MG63 (cell line): ENCODE measurements at places on chromosomes 5 and 9.

- DNase-seq = no peak
Measured at GRCh38 chr5:109506556-109506955, 96.8 kb upstream of the PJA2 start.

DNA sequence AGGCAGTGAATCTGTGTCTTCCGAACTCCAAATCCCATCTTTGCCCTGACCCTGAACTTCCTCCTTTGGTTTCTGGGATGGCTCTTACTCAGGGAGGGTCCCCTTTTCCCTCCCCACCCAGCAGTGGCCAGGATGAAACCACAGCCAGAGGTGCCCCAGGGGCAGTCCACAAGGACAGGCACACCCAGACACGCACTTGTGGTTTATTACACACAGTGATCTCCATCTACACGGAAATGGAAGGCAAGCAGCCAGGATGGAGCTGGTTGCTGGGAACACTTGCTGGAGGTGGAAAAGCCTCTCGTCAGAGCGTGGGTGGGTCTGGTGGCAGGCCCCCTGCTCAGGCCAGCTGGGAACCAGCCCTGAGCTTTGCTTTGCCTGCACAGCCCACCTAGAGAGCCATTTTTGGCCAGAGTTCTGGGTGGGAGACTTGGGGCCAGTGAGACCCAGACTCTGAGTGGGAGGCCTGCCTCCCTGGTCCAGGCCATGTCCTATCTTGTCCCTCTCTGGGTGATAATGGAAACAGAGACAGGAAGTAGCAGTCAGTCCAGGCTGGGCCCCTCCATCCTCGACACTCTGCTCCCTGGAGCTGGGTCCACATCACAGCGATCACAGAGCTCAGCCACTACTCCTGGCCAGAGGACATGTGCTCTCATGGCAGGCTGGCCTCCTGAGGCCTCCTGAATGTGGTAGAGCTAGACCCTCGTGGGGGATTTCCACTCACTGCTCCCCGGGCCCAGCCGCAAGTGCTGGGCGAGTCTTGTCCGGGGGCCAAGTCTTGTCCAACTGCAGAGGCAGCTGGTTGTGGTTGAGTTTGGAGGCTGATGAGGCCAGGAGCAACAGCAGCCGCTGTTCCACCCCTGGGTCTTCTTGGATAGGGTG is 5.1 kb upstream of the PHYKPL start:
- DNase-seq = no peak

GRCh38 chr5:168827636-168828035 is 248.5 kb upstream of the PANK3 start:
- DNase-seq = no peak

GRCh38 chr5:72523960-72524582 is 16.9 kb upstream of the ZNF366 start:
- no peak for DNase-seq

GRCh38 chr5:36777105-36777757 is 99.3 kb upstream of the NIPBL start:
- DNase-seq = no peak

GRCh38 chr5:128228521-128228920 is 145.0 kb downstream of the SLC12A2 start:
- DNase-seq = peak; percentile 66

- no peak for DNase-seq
Measured at GRCh38 chr9:101098392-101098791, 69.9 kb downstream of the PLPPR1 start.

GRCh38 chr5:91007780-91008402 is 375.2 kb downstream of the ARRDC3 start:
- no peak for DNase-seq

GRCh38 chr5:82886911-82887310 is 190.3 kb downstream of the TMEM167A start:
- peak; percentile 6 for DNase-seq

DNA sequence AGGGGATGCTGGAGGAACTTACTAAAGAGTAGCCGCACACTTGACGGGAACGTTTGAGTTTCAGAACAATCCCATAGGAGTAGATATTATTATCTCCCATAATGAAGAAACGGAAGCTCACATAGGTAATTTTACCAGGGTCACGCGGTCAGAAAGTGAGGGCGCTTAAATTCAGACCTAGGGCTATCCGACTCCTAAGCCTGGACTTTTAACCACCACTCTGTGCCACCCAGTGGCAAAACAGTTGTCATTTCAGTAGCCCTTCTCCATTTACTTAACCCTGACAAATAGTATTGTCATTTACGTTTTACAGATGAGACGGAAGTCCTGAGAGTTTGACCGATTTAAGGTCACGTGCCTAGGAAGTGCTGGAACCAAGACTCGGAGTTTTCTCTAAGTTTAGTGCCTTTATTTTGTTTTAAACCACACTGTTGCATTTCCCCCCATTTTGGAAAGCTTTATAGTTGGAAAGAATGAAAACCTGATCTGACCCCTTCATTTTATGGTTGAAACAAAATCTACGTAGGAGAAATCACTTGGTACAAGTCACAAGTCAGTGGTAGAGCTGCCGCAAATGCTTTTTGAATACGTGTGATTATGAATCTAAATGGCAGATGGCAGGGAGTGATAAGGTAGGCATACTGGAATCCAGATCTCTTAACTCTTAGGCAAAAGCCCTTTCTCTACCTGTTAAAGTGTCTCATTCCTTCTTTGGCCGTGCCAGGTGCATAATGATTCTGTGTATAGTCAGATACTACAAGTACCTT is 650 bp downstream of the MRRF start:
- DNase-seq = no peak

GRCh38 chr9:72322678-72323077 is 42.3 kb downstream of the ZFAND5 start:
- no peak for DNase-seq

GRCh38 chr5:173397516-173397915 is 69.3 kb upstream of the STC2 start:
- no peak for DNase-seq

- DNase-seq = no peak
Measured at GRCh38 chr5:132096904-132097303, 23.3 kb downstream of the CSF2 start.

- DNase-seq = no peak
Measured at GRCh38 chr5:172896465-172896864, 62.4 kb downstream of the ERGIC1 start.

- no peak for DNase-seq
Measured at GRCh38 chr5:6719417-6719816, 6.2 kb downstream of the TENT4A start.

DNA sequence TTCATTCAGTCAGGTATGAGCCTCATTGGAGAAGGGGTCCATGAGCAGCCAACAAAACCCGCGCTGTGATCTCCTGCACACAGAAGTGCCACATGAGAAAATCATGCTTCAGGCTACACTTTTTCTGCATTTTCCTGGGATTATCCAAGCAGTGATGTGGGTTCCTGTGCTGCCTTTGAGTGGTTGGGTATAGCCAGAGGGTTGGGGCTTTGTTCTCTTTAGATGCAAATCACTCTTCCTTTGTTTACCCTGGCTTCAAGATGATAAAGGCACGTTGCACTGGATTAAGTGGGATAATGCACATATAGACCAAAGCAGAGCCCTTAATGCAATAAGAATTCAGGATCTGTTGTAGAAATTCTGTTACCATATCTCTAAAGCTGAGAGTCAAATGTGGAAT is 18.7 kb downstream of the ECM2 start:
- no peak for DNase-seq

DNA sequence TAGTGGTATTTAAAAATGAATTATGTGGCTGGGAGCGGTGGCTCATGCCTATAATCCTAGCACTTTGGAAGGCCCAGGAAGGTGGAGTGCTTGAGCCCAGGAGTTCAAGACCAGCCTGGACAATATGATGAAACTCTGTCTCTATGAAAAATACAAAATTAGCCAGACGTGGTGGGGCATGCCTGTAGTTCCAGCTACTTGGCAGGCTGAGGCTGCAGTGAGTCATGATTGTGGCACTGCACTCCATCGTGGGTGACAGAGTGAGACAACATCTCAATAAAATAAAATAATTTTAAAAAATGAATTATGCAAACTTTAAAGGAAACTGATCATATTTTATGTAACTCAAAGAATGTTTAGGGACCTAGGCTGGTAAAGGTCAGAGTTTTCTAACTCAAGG is 310.8 kb upstream of the DMRT1 start:
- peak; percentile 84 for DNase-seq

GRCh38 chr5:132322266-132322665 is 28.1 kb downstream of the SLC22A4 start:
- no peak for DNase-seq
